ENCODE measurements at places on chromosomes 12 and 14. TPM values are rescaled to one million over a fixed set of nuclear protein-coding genes. Genes with fewer than 3 reads are reported as not detected.

Gene SERPINA10
- total RNA-seq: not detected

Gene TCL1B
- total RNA-seq: not detected

Gene RAD9B
- 1.0 TPM for total RNA-seq

Gene MORN3
- total RNA-seq: 0.06 TPM

Gene OR6C68
- total RNA-seq: not detected

Gene MUCL1
- total RNA-seq: not detected

Gene KLRC2
- 0.96 TPM for total RNA-seq

Gene SUPT16H
- total RNA-seq: 132 TPM

Gene CCDC63
- not detected for total RNA-seq

Gene HOXC9
- total RNA-seq: 8.8 TPM

Gene TAS2R19
- 1.9 TPM for total RNA-seq

Gene CLEC4C
- total RNA-seq: not detected

Gene DHRS2
- total RNA-seq: 2.4 TPM

Gene NTN4
- 17.6 TPM for total RNA-seq

Gene TEX52
- not detected for total RNA-seq

Gene PLD4
- not detected for total RNA-seq

Gene KRT74
- total RNA-seq: not detected

Gene IL26
- total RNA-seq: not detected

Gene KLRK1
- total RNA-seq: 0.40 TPM

Gene PROX2
- total RNA-seq: not detected

Gene ERBB3
- 1.7 TPM for total RNA-seq

Gene SOX5
- 2.4 TPM for total RNA-seq

Gene GNG2
- 45.6 TPM for total RNA-seq

Gene CAPZA3
- not detected for total RNA-seq

Gene TOX4
- 30.7 TPM for total RNA-seq

Gene DICER1
- 21.5 TPM for total RNA-seq

Gene SERPINA1
- total RNA-seq: not detected

Gene GLT8D2
- total RNA-seq: 47.1 TPM

Gene RTL1
- total RNA-seq: not detected

Gene MMP19
- 24.9 TPM for total RNA-seq

Gene CHGA
- total RNA-seq: not detected

Gene CPSF6
- total RNA-seq: 18.4 TPM

Gene INHBC
- not detected for total RNA-seq

Gene GDF3
- not detected for total RNA-seq

Gene TAMALIN
- 4.5 TPM for total RNA-seq

Gene TTC9
- 5.6 TPM for total RNA-seq

Gene TAS2R31
- 1.4 TPM for total RNA-seq

Gene NAV3
- 53.3 TPM for total RNA-seq

Gene SEL1L
- total RNA-seq: 39.8 TPM

Gene COX8C
- total RNA-seq: not detected

Gene IRAK3
- 0.63 TPM for total RNA-seq

Gene ZBTB1
- total RNA-seq: 54.2 TPM

Gene PLXNC1
- total RNA-seq: 0.34 TPM

Gene RAPGEF3
- total RNA-seq: 1.8 TPM

Gene TAS2R10
- total RNA-seq: 0.19 TPM

Gene SALL2
- total RNA-seq: 7.1 TPM

Gene AGAP2
- total RNA-seq: 0.26 TPM
